ENCODE measurements at places on chromosomes 1 and 21.
A peak's percentile ranks its signal among the peaks of the same experiment; 100 is the strongest.

DNA sequence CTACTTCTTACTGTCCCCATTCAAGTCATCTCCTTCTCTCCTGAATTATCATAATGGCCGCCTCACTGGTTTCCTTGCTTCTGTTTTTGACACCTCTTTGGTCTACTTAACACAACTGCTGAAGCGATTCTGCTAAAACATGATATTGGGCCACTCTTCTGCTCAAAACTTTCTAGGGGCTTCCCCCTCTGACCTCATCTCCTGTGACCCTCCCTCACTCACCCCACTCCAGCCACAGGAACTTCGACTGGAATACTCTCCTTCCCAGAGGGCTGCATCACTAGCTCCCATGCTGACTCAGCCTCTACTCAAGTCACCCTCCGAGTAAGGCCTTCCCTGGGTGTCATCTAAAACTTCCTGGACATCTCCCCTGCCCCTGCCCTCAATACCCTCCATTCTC, 35.7 kb downstream of the NRIP1 start:
- DNase-seq = no peak

DNA sequence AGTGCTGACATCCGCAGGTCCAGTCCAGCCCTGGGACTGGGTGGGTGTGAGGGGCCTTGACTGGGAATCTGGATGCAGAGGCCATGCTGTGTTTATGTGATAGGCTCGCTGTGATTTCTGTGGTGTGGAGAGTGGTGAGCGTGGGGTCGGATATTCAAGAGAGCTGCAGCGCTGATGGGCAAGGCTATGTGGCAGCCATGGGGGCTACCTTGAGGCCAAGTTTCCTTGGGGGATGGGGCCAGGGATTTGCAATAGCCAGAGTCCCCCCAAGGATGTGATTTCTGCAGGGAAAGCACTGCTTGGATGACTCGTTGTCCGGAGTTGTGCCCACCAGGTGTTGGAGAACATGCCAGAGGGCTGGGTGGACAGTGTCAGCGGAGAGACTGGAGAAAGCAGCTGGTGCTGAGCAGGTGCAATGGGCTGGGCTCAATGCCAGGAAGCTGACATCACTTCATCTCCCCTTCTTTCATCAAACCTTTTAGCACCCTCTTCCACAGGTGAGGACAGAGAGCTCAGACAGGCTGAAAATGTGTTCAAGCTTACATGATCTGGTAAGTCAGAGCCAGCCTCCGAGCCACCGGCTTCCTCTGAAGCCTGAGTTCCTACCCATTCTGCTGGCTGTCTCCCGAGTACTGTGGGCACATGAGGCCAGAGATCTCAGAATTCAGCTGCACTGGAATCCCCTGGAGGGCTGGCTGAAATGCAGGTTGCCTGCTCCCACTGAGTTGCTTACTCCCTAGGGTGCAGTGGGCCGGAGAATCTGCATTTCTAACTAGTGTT, 132.9 kb downstream of the RHOU start:
- no peak for DNase-seq

DNA sequence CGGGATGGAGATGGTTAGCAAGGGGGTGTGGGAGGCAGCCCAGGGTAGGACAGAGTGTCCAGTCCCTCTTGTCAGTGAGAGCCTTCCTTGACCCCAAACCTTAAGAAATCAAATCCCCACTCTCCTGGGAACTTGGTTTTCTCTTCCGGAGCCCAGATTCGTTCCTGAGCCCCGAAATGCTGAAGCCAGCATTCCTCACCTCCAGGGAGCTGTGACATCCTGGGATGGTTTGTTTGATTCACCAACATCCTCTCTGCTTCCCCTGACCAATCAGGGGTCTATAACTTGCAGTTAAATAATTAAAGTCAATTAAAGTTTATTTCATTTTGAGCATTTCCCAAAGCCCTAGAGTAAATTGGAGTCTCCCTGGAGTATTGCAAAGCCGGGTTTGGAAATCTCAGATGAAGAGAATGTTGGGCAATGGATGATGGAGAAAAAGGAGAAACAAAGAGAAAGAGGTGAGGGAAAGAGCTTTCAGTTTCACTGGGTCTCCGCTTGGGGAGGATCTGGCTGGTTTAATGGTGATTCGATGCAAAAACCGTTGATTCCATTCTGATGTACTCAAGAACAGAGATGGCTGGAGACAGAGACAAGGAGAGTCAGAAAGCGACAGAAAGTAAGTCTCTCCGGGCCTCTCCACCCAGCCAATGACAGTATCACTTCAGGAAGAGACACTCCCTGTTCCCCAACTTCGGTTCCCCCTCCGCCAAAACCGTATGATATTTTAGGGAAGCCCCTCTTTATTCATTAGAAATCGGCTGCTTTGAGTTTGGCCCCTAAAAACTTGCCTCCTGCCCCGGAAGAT, 12.8 kb upstream of the ALX3 start:
- no peak for DNase-seq

DNA sequence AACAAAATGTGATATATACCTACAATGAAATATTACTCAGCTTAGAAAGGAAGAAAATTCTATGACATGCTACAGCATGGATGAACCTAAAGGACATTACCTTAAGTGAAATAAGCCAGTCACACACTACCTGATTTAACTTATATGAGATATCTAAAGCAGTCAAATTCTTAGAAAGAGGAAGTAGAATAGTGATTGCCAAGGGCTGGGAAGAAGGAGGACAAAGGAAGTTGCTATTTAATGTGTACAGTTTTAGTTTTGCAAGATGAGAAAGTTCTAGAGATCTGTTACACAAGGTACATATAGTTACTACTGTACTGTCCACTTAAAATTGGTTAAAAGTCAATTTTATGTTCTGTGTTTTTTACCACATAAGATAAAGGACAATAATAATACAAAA, 87.5 kb upstream of the KCTD3 start:
- no peak for DNase-seq

DNA sequence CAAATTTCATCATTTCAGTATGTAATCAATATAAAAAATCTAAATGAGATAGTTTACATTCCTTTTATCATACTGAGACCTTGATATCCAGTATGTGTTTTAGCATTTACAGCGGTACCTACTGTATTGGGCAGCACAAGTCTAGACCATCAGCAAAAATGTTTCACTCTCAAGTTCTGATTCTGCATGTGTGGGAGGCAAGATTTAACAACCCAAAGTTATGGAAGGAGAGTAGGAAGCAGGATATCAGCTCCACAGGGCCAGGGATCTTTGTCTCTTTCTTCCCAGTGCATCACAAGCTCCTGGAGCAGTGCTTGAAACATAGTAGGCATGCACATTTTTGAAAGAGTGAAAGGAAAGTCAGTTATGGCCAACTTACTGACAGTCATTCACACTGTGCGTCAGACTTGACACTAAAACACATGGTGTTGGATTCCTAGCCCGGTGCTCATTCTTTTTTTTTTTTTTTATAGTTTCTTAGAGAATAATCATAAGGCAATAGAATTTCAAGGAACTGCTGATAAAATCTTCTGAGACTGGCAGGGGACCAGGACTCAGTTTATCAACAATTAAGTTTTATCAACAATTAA, 6.1 kb downstream of the TENT5C start:
- no peak for DNase-seq

DNA sequence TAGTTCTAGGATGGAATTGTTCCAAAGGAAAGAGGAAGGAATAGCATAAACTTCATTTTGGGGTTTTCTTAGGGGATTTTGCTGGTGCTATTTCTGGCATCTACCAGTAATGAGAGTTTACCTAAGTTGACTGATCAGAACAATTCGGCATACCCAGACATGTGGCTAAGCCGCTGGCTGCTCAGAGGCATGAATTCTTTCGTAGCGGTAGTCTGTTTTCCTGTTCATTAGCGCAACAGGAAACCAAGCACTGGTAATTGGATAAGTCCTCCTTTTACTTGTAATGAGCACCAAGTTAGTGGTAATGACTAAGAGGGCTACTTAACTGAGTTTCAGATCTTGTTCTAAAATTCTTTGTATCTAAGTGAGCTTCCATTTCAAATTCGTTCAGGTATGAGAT, 38.6 kb downstream of the C21orf91 start:
- no peak for DNase-seq

DNA sequence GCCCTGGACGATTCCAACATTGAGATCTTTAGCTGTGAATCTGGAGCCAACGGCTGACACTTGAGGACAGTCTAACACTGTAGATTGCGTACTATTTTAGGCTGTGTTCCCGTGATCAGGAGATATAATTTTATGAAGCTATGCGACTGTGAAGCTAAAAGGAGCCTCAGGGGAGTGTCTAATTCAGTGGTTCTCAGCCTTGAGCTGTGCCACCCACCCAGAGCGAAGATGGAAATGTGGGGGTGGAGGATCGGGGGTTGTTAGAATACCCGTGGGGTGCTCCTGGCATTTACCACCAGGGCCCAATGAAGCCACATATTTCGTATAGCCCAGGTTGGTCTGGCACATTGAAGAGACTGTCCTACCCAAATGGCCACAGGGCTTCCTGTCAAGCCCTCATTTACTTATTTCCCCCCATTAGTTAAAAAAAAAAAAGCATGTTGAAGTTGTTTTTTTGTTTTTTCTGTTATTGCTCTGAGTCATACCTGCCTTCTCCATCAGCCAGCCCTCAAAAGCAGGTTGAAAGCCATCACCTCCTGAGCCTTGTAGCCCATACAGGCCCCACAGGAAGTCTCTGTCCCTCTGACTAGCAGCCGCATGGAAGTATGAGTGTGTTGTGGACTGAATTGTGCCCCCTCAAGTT, 141.7 kb downstream of the GALNT2 start:
- peak; percentile 42 for DNase-seq

DNA sequence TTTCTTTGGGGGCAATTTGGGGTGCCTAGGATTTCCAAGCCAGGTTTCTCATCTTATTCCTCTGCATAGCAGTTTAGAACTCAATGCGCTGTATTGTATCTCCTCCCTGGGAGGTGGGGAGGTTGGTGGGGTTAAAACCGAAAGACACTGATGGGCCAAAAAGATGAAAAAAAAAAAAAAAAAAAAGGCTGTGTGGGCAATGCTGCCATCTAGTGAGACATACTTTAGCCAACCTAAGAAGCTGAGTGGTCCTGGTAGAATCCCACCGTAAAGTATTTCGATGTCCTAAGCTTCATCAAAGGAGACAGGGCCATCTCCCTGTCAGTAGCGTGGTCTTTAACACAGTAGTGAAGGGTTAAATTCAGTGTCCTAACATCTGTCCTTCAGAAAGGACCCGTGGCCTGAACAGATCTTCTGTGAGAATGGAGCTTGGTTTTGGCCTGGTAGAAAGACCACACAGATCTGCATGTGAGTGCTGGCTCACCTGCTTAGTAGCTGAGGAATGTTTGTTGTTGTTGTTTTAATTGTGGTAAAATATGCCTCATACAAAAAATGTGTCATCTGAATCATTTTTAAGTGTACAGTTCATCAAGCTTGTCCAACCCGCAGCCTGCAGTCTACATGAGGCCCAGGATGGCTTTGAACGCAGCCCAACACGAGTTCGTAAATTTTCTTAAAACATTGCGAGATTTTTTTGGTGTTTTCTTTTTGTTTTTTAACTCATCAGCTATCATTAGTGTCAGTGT, 226.2 kb downstream of the KIF26B start:
- DNase-seq = no peak

DNA sequence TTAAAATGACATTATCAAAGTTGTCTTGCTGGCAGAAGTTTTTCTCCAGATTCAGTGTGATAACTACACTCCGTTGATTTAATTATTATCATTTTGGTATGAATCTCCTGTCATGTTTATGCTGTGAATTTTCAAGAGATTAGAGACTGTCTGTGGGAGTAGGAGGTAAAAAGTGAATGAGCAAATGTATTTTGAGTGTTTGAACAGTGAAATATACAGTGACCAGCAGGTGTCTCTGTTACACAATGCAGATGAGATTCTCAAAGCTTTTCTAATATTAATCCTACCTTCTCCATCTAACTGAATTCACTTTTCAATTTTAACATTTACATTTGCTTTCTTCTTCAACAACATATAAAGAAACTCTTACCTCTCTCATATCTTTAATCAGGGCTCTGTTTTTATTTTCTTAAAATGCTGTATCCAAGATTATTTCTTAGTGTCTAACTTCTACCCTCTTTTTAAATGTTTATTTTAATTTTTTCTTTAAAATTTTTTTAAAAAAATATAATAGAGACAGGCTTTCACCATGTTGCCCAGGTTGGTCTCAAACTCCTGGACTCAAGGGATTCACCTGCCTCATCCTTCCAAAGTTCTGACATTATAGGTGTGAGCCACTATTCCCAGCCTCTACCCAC, 20.9 kb upstream of the HSPA13 start:
- no peak for DNase-seq

DNA sequence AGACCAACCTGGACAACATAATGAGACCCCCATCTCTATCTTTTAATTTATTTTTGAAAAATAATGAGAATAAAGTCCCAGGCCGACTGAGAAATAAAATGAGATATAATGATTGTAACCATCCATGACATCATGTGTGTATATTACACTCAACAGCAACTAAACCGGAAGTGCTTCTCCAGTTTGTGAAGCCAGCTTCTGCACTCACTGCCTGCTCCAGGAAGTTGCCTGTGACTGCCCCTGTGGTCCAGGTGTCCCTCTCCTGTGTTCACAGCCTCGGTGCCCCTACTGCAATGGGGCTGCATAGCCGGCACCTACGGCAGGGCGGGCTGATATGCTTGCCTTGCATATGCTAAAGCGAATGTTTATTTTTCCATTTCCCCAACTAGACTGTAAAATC, 68.3 kb downstream of the SSBP3 start:
- DNase-seq = no peak

DNA sequence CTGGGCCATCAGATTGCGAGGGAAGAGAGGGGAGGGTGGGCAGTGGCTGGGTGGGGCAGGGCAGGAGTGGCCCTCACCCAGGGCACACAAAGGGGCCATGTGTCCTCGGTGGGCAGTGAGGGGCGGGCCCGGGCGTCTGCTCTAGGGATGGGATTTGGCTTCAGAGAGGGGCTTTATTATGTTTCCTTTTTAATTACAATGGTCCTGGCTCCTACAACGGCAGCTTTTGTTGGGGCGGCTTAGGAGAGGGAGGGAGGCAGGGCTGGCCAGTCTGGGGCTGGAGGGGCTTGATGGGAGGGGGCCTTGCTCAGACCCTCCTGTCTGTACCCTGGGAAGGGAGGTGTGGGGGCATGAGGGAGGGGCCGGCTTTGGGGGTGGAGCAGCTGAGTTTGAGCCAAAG, 102.8 kb upstream of the WNT4 start:
- DNase-seq = no peak

Data from stimulated activated CD8-positive, alpha-beta memory T cell treated with anti-CD3 and anti-CD28 coated beads, Interleukin-4, amount 100 ng/mL, for 24 hours (primary cell).